ENCODE measurements at places on chromosomes 3 and 15.

GRCh38 chr15:99564221-99565048 is 1.3 kb upstream of the MEF2A start:
- peak; percentile 50 for DNase-seq

DNA sequence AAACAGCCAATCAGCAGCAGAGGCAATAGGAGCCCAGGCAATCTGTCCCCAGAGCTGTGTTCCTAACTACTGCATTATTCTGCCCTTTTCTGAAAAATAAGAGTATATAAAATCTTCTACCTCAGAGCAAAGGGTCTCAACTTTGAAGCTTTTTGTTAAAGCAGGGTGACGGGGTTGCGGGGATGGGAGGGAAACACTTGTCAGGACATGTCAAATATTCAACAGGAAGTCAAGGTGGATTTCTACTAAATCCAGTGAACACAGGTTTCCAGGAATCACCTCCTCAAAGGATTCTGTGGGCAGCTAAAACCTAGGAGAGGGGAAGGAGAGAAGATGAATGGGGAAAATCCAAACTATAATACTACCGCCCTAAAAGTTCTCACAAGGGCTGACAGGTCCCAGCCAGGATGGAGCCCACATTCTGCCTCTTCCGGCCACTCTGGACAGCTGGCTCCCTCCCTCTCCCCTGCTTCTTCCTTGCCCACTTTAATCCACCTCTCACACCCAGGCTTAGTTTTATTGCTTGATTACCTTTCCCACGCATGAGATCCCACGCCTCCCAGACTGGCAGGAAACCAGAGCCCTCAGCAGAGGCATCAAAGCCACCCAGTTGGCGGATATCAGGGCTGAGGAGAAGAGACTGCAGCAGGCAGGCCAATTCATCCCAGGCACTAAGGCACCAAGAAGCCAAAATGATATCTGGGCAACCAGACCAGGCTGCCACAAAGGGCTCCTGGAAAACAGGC is 77.2 kb downstream of the OSBPL10 start:
- no peak for DNase-seq

- DNase-seq: peak; percentile 44
These were observed 19.5 kb downstream of the COPS2 start for GRCh38 chr15:49135911-49136310.

GRCh38 chr3:115478359-115478758 is 145.0 kb upstream of the GAP43 start:
- no peak for DNase-seq

DNA sequence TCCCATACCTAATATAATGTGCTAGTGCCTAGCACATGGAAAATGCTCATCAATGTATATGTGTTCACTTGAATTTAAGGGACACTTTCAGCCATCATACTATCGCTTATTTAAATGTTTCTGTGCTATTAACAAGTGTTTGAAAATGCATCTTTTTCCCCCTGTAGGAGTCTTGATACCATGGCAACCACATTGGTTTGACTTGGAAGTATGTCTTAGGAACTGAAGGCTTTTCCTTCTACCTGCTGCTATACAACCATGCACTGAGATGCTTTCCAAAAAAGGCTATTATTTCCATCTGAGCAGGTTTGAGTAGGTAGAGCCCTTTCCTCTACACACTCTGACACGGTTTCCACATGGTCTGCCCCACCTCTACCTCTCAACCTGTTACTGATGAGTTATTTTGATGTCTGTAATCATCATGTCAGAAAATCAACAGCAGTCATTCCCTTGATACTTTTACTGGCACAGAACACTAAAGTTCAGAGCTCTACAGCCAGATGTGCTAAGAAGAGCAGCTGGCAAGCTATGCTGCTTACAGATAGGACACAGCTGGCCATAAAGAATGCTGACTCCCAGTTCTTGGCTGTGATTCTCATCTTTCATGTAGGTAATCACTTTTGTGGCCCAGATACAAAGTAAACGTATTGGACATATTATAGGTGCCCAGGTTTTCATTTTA is 59.3 kb downstream of the RYR3 start:
- no peak for DNase-seq

- no peak for DNase-seq
These were observed 1073.9 kb downstream of the PLOD2 start for GRCh38 chr3:145087038-145087437.

GRCh38 chr3:130010556-130010955 is 36.0 kb downstream of the TRH start:
- no peak for DNase-seq

GRCh38 chr3:41673650-41674049 is 288.3 kb downstream of the ULK4 start:
- DNase-seq: peak; percentile 15

- peak; percentile 76 for DNase-seq
These were observed 4.4 kb upstream of the SYNM start for GRCh38 chr15:99100245-99101173.

DNA sequence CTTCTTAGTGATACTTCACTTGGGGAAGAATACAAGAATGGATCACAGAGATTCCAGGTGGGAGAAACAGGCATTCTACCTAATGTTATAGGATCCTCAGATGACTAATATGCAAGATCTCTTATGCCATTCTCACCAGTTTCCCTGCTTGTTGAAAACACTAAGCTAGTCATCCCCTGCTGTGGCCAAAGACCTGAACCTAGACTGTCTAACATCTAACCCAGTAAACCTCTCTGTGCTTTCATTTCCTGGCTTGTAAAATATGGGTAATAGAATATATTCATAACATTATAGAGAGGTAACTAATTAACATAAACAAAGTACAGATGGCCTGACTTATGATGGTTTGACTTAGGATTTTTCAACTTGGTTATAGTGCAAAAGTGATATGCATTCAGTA is 776.3 kb downstream of the TUSC7 start:
- DNase-seq: no peak

- DNase-seq: peak; percentile 43
These were observed 412.3 kb downstream of the ERC2 start for GRCh38 chr3:56055951-56056350.

DNA sequence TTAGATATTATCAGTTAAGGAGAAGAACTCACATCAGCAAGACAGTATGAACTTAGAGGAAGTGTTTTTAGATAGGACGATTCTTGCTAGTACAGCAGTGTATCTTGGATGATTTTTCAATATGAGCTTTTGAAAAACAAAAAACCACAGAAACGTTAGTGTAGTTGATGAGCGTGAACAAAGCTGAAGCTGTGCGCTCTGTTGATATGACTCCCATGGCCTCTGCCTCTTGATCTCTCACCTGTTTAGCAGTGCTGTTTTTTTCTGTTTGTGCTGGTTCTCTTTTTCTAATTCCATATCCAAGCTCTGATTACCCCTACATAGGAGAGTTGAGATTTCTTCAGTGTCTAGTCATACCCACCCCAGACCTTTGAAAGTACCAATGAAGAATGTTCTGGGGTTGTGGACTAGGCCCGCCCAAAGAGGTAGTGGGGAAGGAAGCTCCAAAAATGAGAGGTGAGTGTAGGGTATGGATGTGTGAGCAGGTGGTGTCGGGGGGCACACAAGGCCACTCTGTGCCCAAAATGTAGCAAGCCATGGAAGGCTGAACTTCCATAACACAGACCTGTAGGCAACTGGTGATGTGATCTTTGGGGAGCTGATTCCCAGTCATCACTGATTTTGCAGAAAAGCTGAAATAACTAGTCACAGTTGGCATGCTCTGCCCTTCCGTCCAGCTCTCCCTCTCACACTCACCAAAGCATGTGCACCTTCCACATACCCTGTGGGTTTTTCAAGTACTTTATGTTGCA is 20.0 kb upstream of the CMTM7 start:
- no peak for DNase-seq

DNA sequence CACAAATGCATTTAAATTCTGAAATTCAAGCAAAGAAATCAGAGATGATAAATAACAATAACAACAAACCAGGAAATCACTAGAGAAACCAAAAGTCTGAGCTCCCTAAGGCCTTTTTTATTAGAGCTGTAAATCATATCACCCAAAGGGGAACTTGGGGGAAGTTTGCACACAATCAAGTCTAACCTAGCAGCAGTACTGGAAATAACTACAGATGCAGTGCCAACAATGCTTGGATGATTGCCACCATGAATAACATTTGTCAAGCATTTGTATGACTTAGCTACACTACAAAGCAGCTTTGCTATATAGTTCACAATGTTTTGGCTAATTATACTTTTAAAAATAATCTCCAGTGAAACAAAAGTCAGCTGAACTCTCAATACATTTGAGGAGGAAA is 27.8 kb downstream of the SHQ1 start:
- DNase-seq: peak; percentile 19

DNA sequence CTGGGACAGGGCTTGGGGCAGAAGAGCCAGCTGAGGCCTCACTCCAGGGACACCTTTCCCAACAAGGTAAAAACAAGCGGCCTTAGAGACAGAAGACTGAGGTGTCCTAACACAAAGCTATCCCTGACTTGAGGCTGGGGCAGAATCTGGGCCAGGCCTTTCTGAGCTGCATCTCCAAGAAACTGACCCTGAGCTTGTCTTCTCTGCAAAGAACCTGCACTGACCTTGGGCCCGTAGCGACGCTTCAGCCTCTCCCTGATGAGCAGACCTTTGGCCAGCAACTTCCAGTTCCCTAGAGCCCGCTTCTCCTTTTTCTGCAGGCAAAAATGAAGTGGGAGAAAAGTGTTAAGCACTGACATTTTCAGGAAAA is 22.2 kb downstream of the TMEM43 start:
- DNase-seq: no peak

DNA sequence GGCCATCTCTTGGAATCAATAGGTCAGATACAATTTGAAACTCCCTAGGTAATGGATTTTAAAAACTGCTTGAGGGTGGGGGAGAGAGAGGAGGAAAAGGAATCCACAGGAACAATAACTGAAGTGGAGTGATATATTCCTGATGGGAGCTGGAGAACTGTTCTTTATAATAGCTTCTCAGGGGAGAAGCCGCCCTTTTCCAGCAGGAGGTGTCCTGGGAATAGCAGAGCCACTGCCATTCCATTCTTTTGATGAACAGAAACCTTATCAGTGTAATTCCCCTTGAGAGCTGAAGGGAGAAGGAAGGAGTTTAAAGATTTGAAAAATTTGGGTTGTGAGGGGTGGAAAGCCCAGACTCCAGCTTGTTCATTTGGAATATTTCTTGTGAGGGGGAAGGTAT is 504.9 kb upstream of the DPH6 start:
- DNase-seq: no peak

DNA sequence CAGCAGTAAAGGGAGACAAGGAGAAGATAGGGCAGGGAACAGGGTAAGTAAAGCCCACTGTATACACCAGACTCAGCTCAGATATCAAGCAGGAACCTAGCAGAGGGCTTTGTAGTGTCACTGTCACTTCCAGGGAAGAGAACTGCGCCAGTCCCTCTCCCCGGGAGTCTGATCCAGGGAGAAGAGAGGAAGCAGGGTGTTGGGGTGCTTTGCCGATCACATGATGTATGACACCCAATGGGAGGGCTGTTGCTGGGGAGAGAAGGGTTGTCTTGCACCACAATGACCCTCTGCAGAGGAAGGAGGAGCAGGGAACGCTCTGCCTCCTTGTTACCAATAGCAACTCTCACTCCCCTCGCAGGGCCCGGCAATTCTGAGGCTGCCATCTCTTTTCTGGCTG is 147.2 kb upstream of the SLC2A2 start:
- DNase-seq: peak; percentile 25

GRCh38 chr15:78079298-78080087 is 2.0 kb upstream of the TBC1D2B start:
- DNase-seq: peak; percentile 20

DNA sequence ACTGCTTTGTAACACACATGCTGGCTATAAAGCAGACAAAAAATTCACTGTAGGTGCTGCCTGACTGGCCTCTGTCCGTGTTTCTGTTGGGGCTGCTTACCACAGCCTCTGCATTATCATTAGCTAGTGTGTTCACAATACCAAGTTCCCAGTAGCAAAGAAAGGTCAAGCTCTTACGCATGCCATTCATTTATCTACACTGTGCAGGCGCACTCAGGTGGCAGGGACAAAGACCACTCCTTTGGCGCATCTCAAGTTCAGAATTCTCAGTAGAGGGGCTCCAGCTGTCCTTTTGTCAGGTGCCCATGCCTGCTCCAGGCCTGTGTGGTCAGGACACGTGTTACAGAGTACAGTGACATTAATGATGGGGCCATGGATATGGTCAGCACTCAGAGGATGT is 22.3 kb downstream of the MLH1 start:
- no peak for DNase-seq

- no peak for DNase-seq
These were observed 25.3 kb downstream of the IL16 start for GRCh38 chr15:81222007-81222406.

DNA sequence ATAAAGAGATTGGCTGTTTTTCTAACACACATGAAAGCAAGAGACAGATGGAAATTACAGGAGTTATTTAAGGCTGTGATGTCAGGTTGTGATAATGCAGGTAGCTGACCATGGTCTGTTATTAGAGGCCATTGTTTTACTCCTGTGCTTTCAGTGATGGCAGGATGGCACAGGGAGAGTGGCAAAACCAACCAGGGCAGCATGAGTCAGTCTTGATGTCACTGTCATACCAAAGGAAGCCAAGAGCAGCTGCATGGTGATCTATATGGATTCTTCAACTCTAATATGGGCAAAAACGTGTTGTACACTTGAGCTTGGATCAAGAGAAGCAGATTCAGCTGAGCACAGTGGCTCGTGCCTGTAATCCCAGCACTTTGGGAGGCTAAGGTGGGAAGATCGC is 91.8 kb upstream of the LMOD3 start:
- no peak for DNase-seq

DNA sequence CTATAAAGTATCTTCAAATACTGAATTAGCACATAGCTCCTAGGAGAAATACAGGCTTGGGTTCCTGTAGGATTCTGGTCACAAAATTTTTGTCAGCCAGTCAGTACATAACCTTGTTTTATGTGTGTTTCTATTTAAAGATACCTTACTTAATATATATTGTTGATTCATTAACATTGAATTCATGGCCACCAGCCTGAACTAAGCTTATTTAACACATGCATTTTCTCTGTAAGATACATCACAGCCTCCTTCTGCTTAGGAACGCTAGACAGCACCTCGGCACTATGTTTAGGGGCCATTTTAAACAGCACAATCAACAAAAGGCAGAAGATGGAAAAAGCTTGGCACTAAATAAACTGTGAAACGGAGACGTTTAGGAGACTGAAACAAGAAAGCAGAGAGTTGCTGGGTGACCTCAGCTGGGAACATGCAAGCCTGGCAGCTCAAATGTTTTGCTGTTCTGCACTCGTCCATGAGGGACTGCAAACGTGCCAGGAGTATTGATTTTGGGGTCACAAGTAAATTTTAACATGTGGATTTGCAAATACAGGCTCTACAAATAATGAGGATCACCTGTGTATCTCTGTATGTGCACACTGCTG is 432.2 kb upstream of the TPM1 start:
- DNase-seq: no peak

- peak; percentile 53 for DNase-seq
These were observed 843 bp downstream of the GLCE start for GRCh38 chr15:69161079-69161877.

DNA sequence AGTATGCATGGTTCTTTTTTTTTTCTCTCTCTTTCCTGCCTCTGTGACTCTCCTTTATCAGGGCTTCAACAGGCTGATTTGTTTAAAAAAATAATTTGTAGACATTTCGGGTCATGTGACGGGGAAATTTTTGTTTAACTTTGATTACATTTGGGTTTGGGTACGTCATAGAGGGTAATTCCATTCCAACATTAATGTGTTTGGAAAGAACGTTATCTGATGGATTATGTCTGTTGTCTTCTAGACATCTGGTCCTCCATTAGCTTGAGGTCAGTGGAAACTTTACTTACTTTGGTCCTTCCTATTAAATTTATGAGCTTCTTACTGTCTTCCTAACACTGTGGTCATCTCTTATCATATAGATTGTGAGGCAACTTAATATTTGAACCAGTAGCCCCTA is 80.9 kb downstream of the STT3B start:
- peak; percentile 77 for DNase-seq
